ENCODE measurements at places on chromosomes 1 and 21.

GRCh38 chr21:40146216-40146837, 279.1 kb downstream of the PCP4 start:
- DNase-seq: no peak

- DNase-seq: no peak
These were observed 67.3 kb upstream of the RAB3GAP2 start for GRCh38 chr1:220339581-220339980.

- no peak for DNase-seq
These were observed 257.5 kb downstream of the LRRC40 start for GRCh38 chr1:69947837-69948236.

- no peak for DNase-seq
These were observed 62.9 kb upstream of the RGS4 start for GRCh38 chr1:163006051-163006834.

GRCh38 chr1:155873860-155874259, 14.5 kb downstream of the SYT11 start:
- DNase-seq: no peak

- no peak for DNase-seq
These were observed 42.8 kb upstream of the CASZ1 start for GRCh38 chr1:10839188-10839770.

GRCh38 chr21:31334648-31335121, 9.4 kb downstream of the TIAM1 start:
- DNase-seq: no peak

GRCh38 chr1:44584167-44584566, 90.1 kb downstream of the TMEM53 start:
- no peak for DNase-seq

DNA sequence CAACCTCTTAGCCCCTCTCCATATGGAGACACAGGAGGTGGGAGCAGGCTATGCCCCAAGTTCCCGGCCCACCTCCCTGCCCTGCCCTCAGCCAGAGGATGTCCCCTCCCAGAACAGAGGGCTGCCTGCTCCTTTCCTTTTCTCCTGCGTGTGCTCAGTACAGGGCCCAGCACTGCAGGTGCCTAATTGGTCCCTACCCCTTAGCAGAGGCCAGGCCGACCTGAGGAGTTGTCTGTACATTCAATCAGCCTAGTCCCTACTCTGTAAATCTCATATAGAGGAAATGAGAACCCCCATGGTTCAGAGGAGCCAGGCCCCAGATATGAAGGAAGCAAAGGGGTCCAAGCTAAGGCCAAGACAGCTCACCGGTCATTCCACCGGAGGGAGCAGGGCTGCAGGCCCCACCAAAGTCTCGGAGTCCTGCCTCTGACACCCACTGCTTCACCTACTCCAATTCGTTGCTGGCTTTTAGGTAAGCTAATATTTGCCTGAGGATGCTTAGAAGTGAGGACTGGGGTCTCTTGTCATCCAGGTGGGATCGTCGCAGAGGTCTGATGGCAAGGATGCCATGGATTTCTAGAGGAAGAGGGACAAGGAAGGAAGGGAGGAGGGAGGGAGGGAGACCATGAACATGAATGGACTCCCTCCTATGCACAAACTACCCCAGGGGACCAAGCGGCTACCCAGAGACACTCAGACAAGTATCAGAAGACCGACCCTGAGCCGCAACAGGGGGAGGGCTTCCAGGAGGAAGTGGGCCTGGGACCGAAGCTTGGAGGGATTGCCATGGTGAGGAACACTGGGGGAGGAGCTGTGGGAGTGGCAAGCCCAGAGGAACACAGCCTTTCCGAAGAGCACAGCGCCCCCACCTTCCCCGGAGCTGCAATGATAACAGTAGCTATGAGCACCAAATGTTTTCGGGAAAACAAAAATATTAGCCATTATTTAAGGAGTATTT, 30.4 kb upstream of the FOXO6 start:
- no peak for DNase-seq

GRCh38 chr21:41802684-41803083, 35.8 kb upstream of the RIPK4 start:
- DNase-seq: no peak

DNA sequence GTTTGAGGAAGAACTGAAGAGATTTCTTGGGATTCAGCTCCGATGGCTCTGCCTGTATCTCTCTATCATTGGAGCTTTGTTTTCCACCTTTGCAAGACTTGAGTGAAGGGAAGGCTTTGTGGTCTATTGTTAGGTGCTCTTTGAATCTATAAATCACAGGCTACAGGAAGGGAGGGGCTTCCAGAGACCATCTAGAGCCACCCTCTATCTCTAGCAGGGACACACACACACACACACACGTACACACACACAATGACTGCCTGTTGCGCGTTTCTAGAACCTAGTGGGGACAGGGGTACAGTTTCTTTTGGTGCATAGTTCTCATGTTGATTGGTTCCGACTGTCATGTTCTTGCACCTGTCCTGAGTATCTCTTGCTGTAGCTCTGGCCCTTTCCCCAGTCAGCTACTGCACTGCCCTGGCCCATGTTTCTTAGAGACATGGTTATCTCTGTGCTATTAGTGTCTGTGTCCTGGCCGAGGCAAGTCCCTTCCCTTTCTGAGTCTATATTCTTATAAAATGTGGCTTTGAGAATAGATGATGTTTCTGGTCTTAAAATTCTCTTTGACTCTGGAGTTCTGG, 60.7 kb downstream of the MAN1C1 start:
- DNase-seq: no peak

DNA sequence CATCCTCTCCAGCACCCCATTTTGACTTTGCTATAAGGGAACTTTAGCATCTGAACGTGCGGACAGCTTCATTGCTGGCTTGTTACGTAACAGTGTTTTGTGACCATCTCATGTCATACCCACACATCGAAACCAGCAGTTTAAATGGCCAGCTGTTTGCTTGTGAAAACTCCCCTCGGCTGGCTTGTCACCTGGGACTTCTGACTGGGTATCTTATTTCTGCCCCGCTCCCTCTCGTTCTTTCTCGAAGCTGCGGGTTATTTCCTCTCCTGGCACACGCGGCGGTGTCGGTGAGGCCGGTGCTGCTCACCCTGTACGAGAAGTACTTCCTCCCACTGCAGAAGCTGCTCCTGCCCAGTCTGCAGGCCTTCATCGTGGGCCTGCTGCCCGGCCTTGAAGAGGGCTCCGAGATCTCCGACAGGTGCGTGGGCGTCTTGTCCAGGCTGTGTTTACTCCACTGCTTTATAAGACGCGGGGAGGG, 43.5 kb downstream of the DOP1B start:
- DNase-seq: no peak

- DNase-seq: no peak
These were observed 128.5 kb downstream of the ZNF281 start for GRCh38 chr1:200281201-200281835.

DNA sequence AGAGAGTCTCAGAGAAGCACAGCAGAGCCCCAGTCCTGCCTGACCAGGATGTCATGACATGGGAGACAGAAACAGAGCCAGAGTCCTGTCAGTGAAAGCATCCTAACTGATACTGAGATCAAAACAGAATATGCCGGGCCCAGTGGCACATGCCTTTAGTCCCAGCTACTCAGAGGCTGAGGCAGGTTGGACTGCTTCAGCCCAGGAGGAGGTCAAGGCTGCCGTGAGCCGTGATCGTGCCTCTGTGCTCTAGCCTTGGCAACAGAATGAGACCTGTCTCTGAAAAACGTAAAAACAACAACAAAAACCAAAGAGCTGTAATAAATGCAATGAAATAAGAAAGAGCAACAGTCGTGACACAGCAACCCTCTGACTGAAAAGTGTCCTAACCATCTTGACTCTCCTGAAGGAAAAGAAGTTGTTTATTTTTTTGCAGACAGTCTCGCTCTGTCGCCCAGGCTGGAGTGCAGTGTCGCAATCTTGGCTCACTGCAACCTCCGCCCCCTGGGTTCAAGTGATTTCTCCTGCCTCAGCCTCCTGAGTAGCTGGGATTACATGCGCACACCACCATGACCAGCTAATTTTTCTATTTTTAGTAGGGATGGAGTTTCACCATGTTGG, 189.2 kb downstream of the SLC45A1 start:
- DNase-seq: no peak

GRCh38 chr1:208171616-208172422, 72.4 kb downstream of the PLXNA2 start:
- DNase-seq: no peak

DNA sequence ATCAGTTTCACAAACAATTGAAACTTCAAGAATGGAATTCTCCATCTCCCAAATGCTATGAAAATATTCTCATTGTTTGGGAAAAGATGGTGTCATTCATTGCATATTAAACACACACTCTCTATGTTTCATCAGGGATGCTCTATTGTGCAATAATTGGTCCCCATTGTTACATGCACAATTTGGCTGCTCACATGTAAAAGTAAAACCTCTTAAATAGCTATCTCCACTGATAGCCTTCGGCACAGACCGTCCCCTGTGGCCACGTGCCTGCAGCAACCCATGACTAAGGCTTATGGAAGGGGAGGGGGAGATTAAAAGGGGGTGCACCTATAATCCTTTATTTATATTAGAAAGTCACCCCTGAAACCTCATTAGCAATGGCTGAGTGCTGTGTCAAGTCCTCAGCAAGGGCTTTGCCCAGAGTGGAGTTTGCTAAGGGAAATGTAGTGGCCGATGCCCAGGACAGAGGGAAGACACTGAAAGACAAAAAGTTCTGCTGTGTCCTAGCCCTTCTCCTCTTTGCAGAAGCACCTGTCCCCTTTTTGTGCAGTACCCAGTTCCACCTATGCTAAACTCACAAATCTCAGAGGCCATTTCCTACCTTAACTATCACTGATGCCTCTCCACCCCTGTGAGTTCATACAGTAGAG, 309.6 kb upstream of the ESRRG start:
- no peak for DNase-seq

DNA sequence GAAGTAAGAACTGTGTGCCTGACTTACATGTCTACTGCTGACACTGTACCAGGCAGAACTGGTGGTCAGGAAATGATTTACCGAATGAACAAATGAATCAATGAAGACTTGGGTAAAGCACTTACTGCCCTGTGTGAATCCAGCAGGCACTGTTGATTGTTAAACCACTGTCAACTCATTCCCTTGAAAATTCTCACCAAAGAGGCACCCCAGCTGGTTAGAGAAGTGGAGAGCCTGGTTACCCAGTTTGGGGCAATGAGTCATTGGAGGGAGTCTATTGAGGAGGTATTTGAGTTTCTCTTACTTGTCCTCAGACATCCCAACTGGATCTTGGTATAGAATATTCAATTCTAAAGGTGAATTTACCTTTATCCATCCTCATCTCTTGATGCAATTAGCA, 34.2 kb downstream of the JUN start:
- no peak for DNase-seq

DNA sequence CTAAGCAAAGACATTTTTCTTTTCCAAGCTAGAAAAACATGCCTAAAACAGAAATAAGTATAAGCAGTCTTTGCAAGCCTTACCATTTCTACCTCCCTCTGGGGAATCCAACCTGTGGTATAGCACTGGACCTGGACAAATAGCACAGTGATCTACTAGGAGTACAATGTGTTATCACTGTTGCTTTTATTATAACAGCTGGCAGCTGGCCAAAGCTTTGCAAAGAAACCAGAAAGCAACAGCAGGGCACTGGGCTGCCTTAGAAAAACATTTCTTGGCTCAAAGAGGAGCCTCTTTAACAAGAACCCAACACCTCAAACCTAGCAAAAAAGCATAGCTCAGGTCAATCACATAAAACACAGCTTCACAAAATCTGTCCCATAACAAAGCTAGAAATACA, 294.5 kb upstream of the GREM2 start:
- no peak for DNase-seq

DNA sequence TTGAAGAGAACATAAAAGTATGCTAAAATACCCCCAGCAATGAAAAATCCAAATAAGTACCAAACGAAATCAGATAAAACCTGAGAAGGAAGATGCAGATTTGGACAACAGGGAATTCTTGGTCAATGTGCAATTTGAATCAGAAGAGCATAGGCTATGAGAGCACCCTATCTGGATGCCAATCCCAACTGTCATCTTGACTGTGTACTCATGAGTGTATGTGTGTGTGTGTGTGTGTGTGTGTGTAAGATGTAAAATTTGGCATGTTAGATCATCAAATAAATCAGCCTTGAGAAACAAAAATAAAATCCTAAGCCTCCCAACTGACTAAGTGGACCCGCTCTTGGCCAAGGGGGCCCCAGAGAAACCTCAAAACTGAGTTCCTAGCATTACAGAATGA, 18.0 kb upstream of the SPRR2G start:
- no peak for DNase-seq

- no peak for DNase-seq
These were observed 24.4 kb downstream of the LHX4 start for GRCh38 chr1:180254496-180254819.

- no peak for DNase-seq
These were observed 3.4 kb downstream of the EGLN1 start for GRCh38 chr1:231418741-231419107.

DNA sequence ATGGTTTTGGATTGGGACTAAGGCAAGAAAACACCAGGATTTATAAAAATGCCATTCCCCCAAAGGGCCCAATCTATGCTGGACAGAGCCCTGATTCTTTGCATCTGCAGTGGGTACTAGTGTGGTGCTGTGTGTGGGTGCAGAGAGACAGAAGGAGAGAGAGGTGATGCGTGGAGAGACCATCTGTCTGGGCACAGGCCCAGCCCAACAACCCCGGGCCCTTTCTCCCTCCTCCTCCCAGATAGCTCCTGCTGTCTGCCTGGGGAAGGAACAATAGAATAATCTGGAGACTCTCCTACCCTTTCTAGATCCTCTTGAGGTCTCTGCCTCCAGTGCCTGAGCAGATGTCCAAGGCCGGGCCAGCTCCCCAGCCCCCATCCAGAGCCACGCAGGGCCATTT, 15.1 kb downstream of the KIAA1614 start:
- no peak for DNase-seq

DNA sequence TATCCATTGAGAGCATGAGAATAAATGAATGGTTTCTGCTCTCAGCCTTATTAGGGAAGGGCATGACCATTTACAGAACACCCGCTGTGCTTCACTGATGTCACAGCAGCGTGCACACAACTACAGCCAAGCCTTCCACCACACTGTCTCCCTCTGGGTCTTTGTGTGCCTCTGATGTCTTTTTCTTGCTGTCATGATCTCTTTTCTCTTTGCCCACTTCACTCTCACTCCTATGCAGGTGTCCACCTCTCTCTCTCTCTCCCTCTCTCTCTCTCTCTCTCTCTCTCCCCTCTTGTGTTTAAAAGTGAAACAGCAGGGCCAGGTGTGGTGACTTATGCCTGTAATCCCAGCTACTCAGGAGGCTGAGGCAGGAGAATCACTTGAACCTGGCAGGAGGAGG, 232.5 kb upstream of the JUN start:
- DNase-seq: no peak

DNA sequence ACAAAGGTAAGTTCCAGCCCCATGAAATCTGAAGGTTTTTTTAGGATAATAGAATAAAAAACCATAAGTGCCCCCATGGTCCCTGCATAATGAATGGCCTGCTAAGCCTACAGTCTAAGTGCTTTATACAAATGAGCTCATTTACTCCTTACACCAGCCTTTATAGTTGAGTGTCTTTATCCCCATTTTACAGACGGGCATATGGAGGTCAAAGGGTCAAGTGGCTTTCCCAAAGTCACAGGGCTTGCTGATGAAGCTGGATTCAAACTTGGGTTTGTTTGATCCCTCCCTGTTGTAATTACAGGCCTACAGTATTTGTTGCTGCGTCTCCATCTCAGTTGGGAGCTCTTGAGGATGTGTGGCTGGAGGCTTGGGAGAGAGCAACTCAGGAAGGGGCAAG, 28.3 kb upstream of the ARHGEF10L start:
- no peak for DNase-seq

Measured in cortex of kidney (tissue), 1 donor.